ENCODE measurements at places on chromosomes 5 and 9.

DNA sequence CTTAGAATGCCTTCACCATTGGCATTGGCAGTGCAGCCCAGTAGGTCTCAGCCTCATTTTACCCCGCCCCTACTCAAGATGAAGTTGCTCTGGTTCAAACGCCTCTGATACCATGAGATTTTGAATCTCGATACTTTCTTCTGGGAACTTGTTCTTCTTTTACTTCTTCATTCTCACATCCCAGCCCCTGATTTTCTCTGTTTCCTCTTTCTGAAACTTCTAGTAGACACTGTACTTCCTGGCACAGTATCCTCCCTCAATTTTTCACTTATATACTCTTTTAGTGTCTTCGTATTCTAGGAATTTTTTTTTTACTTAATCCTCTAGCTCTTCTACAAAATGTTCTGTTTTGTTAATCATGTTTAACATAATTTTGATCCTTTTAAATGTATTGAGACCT is 13.1 kb upstream of the ZNF79 start:
- DNase-seq: no peak

DNA sequence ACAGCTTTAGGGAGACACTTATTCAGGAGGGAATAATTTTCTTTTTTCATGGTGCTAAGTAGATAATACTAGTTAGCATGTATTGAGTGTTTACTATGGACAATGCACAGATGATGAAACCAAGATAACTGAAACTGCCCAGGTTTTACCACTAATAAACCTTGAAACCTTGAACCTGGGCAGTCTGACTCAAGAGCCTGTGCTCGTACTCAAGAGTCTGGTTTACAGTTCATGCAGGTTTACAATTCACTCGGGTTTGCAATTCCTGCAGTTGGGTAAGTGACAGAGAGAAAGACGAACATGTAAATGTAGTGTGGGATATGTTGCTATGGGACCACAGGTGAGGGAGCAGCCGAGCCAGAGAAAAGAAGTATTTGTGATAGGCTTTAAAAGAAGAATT is 28.2 kb downstream of the NUP214 start:
- DNase-seq: no peak

DNA sequence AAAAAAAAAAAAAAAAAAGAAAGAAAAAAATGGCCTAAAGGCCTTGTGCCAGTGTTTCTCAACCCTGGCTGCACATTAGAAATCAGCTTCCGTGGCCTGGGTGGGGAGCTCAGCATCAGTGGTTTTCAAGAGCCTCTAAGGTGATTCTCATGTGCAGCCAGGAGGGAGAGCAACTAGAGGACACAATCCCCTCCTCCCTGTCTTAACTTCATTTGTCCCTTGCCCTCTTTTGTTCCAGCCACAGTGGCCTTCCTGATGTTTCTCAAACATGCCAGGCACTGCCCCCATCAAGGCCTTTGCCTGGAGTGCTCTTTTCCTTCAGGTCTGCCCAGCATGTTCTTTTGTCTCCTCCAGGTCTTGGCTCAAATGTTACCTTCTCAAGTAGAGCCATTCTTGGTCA is 42.4 kb downstream of the HOMER1 start:
- no peak for DNase-seq

GRCh38 chr9:98109052-98109451 is 10.0 kb downstream of the TRIM14 start:
- no peak for DNase-seq

DNA sequence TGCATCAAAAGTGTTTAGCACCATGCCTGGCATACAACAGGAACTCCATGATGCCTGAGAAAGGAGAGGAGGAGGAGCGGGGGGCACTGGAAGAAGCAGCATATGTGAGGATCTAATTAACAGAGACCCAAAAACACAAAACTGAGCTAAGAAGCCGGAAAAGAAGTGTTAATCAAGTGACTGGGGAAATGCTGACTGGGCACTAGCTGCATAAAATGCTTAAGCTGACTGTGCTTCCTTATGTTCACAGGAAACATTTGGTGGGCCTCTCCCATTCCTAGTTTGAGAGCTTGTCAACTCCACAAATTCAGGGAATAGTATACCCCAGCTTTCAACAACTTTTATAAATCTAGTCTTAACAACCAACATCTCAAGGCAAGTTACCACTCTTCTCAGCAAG is 26.6 kb downstream of the DEPDC1B start:
- DNase-seq: no peak

Data from psoas muscle (tissue), 8 donors.